ENCODE measurements at places on chromosomes 1 and 21.

- DNase-seq, result no peak
These were observed 34.7 kb downstream of the LRRC8D start for GRCh38 chr1:89855413-89856123.

DNA sequence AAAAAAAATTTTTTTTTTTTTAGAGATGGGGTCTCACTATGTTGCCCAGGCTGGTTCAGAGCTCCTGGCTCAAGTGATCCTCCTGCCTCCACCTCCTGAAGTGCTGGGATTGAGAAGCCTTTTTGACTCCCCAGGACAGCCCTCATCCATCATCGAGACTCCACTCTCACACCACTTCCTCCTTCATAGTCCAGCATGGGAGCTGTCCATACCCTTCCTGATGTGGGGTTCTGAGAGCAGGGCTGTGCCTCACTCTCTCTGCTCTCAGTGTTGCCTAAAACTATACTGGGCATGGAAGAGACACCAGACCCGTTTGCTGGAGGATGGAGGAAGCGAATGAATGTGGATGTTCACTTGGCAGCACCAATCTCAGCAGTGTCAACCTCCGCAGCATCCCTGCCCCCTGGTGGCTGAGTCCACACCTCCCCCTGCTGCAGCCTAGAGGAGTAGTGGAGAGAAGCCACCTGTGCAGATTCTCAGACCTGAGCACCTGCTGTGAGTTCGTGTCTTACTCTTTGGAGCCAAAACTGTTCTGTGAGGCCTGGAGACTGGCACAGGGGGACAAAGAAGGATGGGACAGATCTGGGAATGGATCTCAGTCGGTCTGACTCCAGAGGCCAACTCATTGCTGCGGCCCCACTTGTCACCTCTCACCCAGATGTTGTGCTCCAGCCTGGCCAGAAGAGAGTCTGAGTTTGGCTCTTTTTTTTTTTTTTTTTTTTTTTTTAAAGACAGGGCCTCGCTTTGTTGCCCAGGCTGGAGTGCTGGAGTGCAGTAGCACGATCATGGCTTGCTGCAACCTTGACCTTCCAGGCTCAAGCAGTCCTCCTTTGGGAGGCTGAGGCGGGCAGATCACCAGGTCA, 17.7 kb downstream of the TINAGL1 start:
- DNase-seq, result peak; percentile 24

GRCh38 chr1:107695341-107695740, 269.6 kb downstream of the VAV3 start:
- no peak for DNase-seq

DNA sequence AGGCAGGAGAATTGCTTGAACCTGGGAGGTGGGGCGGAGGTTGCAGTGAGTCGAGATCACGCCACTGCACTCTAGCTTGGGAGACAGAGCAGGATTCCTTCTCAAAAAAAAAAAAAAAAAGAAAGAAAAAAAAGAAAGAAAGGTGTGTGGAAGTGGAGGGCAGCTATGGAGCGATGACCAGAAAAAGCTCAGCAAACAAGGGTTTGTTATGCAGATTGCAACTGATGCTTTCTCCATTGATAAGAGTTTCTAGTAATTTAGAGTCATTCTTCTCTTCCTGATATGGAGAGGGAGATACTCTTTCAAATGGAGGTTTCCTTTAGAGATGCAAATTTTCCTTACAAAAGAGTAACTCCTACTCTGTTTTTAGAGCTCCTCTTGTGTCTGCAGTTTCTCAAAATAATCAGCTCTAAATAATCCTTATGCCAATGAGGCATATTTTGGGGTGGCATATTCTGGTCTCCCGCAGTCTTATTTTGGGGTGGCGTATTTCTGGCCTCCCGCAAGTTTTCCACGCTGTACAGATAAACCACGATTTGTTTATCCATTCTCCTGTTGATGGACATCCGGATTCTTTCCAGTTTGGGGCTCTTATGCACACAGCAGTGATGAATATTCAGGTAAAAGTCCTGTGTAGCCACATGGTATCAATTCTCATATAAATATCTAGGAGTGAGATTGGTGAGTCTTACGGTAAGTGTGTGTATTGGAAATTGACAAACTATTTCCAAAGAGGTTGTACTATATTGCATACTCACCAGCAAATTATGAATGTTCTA, 30.7 kb upstream of the RCC2 start:
- no peak for DNase-seq

- no peak for DNase-seq
These were observed 63.3 kb downstream of the COL18A1 start for GRCh38 chr21:45468051-45468970.

DNA sequence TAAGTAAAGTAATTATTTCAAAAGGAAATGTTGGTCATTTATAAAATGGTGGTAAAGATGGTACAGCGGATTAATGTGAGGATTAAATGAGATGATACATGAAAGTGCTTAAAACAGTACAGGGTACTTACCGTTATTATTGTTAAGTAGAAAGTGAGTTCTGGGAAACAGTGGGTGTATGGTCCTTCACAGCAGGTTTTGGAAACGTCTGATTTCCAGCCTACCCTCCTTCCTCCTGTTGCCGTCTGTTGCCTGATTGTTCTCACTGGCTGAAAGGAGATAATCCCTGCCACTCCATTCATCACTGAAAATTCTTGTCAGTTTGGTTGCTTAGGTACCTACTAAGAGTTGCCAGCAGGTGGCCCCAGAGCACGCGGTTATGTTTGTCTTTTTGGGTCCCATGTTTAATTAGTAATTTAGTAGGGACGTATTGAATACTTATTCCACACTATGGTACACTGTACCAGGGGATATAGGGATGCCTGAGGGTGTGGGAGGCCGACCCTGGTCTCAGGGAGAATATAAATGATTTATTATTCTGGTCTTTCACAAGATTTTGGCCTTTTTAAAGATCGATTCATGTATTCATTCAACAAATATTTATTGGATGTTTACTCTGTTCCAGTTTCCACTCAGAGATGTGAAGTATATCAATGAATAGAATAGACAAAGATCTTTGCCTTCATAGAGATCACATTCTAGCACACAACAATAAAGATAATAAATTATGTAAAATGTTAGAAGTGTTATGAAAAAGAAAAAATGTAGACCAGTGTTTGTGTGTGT, 30.8 kb upstream of the RPTN start:
- DNase-seq, result peak; percentile 36

DNA sequence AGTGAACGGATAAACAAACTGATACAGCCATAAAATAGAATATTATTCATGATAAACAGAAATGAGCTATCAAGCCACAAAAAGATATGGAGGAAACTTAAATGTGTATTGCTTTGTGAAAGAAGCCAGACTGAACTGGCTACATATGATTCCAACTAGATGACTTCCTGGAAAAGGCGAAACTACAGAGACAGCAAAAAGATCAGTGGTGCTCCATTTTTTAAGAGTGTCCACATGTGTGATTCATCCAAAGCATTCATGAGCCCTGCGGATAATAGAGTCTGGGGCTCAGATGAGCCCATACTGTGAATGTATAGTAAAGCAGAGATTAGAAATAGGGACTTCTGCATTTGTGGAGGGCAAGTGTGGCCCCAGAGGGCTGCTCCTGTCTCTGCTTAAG, 7.8 kb upstream of the TMEM222 start:
- DNase-seq, result no peak

DNA sequence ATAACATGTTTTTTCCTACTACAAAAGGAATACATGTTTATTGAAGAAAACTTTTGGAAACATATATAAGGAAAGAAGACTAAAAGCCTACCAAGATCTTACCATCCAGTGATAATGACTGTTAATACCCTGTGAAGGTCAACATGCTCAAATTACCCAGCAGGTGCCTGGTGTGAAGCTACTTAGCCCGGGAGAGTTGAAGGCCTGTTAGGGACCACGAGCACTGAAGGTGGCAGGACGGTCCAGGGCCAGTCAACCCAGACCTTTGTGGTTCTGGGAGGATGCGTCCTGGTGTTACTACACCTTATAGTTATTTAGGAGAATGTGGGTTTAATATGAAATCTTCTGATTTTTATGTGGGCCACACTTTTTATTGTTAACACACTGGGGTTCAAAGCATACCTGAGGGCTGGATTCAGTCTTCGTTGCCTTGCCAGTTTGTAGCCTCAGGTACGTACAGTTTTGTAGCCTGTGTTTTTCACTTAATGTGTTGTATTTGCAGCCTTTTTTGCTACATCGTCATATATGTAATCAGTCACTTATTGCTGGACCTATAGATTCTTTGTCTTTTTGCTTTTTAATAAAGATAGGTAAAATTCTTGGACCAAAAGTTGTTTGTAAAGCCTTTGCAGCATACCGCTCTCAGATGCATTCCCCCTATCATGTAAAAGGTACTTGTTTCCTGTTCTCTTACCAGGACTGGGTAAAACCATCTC, 9.8 kb downstream of the ITSN1 start:
- DNase-seq, result no peak

GRCh38 chr1:153431427-153431826, 15.1 kb downstream of the S100A7A start:
- DNase-seq, result no peak

- no peak for DNase-seq
These were observed 254.6 kb downstream of the COL11A1 start for GRCh38 chr1:102853701-102854187.

- no peak for DNase-seq
These were observed 669.8 kb upstream of the ADAMTS5 start for GRCh38 chr21:27636656-27637055.

DNA sequence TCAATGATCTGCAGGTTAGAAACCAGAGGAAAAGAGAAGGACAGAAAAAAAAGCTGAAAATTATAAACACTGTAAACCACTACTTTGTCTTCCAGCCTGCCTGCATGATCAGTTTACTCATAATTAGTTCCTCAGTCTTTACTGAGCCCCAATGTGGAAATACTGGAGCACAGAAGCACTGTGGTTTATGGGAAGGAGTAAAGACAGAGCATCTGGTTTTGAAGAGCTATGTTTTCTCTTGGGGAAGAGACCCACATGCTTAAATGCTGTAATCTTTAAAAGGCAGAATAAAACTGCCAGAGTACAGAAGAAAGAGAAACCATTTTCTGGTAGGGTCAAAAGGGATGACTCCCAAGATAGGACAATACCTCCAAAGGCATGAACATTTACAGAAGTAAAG, 159.0 kb upstream of the ZNHIT6 start:
- no peak for DNase-seq

GRCh38 chr1:201245082-201245481, 38.2 kb upstream of the PKP1 start:
- DNase-seq, result no peak

DNA sequence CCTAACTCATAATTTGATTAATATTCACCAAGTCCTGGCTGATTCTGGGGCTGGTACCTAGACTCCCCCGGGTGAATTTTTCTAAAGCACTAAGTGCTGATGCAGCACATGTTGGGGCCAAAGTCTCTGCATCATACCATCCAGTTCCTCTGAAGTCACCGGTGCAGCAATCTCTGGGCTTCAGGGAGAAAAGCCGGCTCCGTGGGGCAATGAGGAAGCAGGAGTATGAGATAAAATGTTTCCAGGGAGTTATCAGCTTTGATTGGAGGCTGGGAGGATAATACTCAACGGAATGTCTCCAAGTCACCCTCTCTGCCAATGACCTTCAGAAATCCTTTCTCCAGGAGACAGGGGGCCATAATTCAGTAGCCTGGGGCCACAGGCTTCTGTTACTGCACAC, 1.2 kb downstream of the FCAMR start:
- DNase-seq, result no peak

GRCh38 chr1:228990906-228991569, 255.8 kb downstream of the RHOU start:
- DNase-seq, result no peak

DNA sequence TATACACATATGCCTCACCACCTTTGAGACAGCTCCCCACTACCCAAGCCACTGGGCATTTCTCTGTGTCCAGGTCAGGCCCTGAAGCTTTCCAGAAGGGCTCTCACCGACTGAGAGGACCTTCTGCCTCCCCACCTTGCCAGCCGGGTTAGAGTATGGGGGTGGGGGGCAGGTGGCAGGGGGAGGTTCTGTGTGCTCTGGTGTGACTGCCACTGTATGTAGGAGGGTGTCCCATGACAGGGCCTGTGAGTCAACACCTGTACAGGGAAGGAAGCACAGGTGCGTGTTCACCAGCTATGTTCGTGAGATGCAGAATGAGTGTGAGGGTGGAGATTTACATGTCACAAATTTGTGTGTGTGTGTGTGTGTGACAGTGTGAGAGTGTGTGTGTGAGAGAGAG, 7.0 kb downstream of the AHDC1 start:
- no peak for DNase-seq

DNA sequence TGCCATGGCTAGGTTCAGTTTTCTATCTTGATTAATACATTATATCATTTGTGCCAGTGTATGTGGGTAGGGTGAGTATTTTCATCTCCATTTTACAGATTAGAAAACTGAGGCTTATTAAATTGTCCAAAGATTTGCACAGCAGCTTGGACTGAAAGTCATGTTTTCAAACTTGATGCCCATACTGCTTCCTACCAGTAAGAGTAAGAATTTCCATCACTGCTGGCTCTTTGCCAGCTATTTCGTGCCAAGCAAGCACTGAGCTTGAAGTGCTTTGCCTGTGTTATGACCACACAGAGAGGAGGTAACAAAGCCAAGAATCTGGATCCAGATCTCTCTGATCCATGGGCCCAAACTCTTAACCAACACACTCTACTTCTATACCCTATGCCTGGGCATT, 295.0 kb downstream of the VAV3 start:
- DNase-seq, result no peak

- DNase-seq, result no peak
These were observed 48.7 kb downstream of the SYT6 start for GRCh38 chr1:114104949-114105348.

DNA sequence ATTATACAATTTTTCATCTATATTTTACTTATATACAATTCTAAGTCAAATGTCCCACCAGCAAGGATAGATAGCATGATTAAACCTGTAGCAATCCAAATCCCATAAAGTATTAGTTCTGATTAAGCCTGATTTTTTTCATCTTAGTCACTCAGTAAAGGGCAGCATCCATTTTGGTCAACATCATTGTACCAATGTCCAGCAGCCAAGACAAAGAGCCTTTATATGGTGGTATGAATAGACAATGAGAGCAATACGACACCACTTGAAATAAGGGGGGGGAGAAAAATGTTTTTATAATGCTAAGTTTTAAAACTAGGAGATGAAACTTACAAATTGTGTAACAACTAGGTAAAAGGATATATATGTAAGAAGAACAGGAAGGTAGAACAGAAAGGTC, 7.4 kb downstream of the ZNF644 start:
- DNase-seq, result no peak

- no peak for DNase-seq
These were observed 82.2 kb upstream of the ABCD3 start for GRCh38 chr1:94335950-94336349.

- DNase-seq, result no peak
These were observed 122.3 kb upstream of the TMPRSS2 start for GRCh38 chr21:41630249-41630648.

DNA sequence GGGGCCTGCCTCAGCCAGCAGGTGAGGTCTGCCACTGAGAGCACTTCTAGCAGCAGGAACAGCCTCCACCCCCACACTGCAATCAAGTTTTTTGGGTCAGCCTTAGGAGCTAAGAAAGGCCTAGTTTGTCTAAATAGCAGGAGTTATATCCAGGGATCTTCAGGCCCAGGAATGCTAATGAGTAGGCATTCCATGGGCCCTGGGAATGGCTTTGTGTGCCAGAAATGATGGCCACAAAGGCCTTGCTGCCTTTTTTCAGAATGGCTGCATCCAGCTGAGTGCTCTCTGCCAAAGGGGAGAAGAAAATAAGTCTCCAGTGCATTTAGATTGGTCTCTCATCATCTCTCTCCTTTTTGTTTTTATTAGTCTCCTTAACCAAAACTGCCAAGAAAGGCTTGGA, 2.8 kb downstream of the MRTO4 start:
- no peak for DNase-seq

- DNase-seq, result no peak
These were observed 42.0 kb downstream of the TM2D1 start for GRCh38 chr1:61682891-61683290.
